ENCODE measurements at places on chromosomes 7 and 10.

DNA sequence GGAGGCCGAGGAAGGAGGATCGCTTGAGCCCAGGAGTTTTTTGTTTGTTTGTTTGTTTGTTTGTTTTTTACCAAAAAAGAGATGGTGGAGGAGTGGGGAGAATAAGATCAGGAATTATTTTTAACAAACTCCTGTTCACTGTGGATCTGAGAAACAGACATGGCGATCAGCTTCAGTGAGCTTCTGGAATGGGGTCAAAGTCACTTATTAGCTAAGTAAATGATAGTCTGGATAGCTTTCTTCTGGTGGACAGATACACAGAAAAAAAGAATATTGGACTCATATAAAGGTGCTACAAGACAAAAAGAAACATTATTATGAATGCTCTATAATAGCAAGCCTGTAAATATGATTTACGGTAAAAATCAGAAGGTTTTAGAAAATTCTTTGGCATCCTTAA is 85.1 kb downstream of the POU6F2 start:
- no peak for DNase-seq

- no peak for DNase-seq
Observed at GRCh38 chr10:92081641-92082040, 158.1 kb downstream of the BTAF1 start.

DNA sequence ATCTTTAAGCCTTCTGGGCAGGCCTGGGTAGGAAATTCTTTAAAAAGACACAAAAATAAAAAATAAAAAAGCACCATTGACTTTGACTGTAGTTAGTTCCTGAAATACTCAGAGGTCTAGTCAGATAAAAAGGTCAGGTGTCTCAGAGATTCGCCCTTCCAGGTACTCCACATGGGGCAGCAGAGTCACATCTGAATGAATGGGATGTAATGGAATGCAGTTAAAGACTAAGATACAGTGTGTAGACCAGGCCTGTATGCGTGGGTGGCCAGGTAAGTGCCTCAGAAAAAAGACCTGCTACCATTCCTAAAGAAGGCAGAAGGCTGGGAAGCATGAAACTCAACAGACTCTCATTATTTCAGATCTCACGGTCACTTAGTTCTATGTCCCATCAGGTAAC is 68.6 kb upstream of the SEM1 start:
- DNase-seq, result no peak

DNA sequence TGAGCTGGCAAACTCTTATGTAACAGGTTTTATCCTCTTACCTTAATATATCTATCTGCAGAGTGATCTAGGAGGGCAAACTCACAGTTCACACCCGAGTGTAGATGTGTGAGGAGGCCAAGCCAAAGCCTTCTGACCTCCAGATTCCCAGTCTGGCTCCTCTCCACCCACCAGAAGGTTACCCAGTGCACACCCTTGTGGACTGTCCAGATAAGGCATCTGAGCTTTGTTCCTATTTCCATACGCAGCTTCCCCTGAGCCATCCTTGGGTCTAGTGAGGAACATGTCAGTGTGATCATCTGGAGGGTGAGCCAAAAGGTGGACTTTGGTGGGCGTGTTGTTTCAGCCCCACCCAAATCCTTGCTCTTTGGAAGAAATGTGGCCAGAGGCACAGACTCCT is 203.0 kb upstream of the MEOX2 start:
- no peak for DNase-seq

- no peak for DNase-seq
Observed at GRCh38 chr7:22179442-22179879, 177.5 kb downstream of the RAPGEF5 start.

DNA sequence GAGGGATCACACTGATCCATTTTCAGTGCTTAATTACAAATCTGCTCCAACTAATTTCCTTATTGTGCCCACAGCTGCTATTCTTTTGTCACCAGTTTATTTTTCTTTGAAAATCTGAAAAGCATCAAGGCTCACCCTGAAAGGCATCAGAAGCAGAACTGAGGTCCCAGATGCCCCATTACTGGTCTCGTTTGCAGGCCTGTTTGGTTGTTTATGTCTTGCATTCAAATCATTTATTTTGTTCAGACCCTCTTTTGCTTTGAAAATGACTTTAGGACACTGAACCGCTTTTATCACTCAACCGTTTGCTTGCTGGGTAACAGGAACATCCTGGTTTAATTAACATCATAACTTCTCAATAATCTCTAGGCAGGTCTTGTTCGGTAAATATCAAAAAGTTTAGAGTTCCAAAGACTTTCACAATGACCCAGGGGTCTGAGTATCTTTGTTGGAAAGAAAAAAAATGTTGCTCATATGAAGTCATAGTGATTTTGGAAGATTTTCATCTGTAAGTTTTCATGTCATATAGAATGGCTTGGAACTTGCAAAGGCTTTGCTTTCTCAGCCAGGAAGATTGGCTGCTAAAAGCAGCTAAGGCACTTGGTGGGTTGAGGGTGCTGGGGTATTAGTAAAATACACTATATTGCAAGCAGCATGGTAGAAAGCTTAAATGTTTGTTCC is 398.3 kb upstream of the NPVF start:
- DNase-seq, result no peak

DNA sequence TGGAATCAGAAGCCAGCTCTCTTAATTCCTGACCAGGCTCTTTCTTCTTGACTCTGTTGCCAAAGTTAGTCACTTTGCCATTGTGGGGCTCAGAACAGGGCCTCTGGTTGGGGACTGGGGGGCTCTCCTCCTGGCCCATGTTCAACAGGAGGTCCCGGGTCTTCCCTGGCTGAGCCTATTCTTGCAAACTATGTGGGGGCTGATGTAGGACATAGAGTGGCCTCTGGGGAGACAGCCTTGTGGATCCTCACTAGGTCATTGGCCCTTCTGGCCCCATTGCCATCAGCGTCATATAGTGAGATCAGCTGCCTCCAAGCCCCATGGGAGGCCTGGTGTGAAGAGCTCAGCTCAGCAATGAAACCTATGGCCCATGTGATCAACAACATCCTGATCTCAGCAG is 77.6 kb upstream of the LEP start:
- DNase-seq, result no peak

DNA sequence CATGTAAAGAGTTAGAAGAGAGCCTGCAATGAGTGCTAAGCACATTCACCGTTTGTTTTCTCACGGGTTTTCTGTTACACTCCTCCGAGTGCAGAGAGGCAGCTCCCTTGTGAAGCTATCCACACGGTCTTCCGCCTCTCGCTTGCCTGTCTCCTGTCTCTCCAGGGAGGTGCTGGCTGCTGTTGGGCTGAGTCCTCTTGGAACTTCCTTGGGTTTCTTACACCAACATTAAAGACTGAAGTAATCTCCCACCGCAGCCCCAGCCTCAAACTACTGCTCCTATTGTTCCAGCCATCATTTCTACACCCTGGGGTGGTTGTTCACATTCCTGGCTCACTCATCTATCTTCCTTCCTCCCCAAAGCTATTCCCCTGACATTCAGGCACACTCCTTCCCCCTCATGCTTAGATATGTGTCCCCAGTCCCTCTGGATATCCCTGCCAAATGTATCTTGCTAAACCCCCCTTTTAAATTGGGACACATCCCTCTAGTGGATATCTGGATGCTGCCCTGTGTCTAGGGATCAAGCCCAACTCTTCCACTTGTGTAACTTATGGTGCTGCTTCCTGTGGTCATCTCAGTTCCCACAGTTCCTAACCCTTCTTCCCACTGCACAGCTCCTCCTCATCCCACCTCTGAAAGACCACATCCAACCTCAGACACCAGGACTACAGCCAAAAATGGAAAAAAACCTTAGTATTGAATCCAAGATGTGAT is 14.1 kb downstream of the ESYT2 start:
- peak; percentile 67 for DNase-seq

DNA sequence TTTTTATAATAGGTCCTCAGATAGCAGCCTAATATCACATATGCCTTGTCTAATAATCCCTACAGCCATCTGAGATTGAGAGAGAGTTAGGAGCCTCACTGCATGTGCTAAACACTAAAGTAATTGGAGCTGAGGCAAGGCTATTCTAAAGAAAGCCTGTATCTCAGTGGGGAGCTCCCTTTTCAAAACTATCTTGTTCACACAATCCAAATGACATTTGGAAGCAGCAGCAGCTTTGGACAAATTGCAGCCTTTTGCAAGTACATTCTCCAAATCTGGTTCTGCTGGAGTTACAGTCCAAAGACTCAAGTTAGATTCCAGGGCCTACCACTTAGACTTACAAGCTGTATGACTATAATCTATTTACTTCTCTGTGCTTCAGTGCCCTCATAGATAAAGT is 104.5 kb downstream of the MACC1 start:
- DNase-seq, result no peak

DNA sequence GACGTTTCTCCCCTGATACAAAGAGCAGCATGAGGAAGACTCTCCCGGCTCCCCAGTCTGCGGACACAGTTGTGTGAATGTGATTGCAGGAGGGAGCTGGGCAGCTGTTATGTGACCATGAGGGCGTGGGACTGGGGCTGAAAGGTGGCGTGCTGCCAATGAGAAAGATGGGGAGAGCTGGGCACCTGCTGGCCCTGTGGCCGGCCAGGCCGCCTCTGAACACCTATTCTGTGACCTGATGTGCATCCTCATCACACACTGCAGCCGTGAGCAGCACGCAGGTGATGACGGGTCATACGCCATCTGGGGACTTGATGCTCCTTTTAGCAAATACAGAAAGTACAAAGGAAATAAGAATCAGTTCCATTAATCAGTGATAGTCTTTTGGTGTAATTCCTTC is 86.9 kb downstream of the MGMT start:
- no peak for DNase-seq

- no peak for DNase-seq
Observed at GRCh38 chr7:27614095-27614494, 48.6 kb downstream of the HIBADH start.

DNA sequence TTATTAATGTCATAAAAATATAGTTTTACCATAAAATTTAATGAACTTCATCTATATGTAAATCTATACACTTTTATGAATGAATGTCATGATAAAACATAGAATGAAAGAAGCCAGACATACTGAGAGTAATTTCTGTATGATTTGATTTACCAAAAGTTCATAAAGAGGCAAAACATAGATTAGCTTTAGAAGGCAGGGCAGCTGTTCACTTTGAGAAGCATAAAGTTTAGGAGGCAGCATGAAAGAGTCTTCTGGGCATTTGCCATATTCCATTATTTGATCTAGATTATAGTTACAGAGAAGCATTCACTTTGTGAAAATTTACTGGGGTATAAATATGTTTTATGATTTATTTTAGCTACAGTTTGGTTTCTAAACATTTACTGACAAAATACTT is 487.2 kb downstream of the ANKRD7 start:
- DNase-seq, result no peak

DNA sequence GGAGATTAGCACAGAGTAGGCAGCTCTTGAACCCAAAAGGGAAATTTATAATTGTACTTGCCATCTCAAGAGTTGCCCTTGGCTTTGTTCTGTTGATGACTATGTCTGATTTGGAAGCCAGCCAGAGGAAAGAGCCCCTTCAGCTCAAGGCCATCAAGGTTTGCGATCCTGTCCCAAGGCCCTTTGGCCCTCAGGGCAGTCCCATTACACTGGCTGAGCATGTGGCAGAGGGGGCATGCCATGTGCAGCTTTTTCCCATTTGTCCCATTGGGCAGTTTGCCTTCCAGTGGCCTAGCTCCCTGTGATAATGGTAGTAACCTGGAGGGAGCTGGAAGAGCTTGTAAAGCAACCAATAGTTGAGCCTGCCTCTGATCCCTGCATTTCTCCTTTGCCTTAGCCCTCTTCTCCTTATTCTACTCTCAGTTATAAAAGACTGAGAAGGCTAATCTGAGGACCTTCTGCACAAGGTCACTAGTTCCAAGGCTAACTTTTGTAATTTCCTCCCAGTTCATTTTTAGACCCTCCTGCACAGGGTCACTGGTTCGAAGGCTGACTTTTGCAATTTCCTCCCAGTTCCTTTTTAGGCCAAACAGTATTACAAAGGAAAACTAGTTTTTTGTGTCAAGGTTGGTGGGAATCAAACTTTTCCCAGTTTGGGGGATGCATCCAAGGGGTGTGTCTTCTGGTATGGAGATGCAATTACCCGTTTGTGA is 31.0 kb upstream of the ARHGAP12 start:
- DNase-seq, result no peak

DNA sequence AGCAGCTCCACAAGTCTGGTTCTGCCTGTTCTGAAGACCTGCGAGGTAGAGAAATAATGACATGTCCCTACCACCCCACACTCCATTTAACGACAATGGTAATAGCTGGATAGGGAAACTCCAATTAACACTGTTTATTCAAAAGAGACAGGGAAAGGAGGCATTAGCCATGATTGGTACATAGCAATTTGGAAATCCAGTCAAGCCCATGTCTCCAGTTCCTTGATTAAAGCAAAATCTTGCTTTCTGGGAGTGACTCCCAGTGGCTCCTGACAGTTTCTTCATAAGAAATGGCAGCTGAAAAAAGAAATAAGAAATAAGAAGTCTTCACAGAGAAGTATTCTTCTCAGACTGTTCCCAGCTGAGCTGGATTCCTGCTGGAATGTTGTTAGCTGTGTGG is 140.7 kb upstream of the LYZL2 start:
- no peak for DNase-seq

GRCh38 chr7:50822110-50822509 is 39.4 kb upstream of the GRB10 start:
- DNase-seq, result no peak

GRCh38 chr10:131723297-131724168 is 177.3 kb upstream of the PPP2R2D start:
- no peak for DNase-seq

- no peak for DNase-seq
Observed at GRCh38 chr10:93106631-93107072, 33.0 kb downstream of the CYP26A1 start.

DNA sequence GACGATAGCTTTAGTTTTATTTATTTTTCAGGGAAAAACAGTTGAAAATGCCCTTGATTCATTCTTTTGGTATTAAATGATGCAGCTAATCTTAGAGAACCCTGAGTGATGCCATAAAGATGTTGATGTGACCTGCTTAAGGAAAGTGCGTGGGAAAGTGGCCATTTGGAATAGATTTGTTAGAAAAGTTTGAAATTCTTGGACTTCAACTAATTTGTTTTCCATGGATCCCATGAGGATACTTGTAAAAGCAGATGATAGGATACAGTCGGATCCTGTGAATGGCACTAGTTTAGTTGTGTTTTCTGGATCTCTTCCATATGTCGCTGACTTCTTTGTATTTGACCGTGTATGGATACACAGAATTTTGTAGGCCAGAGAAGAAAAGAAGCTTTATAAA is 69.0 kb downstream of the SEPTIN7 start:
- DNase-seq, result no peak

All from NCI-H2107 (cell line).